ENCODE measurements at places on chromosomes 16 and 17.

DNA sequence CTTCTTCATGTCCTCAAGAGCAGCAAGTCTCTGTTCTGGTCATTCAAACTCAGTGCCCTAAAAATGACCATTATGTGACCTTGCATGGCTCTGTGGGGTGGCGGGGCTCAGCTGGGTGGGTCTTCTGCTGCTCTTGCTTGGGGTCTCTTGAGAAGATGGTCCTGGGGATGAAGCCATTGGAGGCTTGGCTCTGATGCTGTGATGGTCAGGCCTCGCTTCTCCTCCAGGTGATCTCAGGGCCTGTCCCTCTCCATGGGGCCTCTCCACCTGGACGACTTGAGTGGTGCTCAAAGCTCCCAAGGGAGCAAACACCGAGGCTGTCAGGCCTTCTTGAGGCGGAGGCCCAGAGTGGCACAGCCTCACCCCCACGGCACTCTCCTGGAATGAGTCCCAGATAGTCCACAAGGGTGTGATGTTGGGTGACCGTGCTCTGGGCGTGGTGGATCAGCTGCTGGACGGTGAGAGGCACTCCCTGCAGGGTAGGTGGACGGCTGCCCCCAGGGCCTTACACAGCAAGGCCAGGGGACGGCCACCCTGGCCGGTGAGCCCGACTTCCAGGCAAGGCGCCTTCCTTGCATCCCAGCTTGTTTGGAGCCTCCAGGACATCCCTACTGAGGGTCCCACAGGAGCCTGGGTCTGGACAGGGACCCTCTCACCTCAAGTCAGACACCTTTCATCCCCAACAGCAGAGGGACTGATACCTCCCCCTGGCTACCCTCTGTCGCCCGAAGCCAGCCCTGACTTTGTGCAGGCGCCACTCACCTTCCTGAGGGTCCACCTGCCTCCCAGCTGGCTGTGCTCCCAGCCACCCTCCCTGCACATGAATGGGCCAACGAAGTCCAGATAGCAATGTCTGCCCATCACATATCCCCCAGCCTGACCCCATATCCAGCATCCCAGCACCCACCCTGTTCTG is 48.7 kb downstream of the USP22 start:
- no peak for DNase-seq

- DNase-seq = no peak
Observed at GRCh38 chr16:3793161-3793576, 75.8 kb upstream of the TRAP1 start.

DNA sequence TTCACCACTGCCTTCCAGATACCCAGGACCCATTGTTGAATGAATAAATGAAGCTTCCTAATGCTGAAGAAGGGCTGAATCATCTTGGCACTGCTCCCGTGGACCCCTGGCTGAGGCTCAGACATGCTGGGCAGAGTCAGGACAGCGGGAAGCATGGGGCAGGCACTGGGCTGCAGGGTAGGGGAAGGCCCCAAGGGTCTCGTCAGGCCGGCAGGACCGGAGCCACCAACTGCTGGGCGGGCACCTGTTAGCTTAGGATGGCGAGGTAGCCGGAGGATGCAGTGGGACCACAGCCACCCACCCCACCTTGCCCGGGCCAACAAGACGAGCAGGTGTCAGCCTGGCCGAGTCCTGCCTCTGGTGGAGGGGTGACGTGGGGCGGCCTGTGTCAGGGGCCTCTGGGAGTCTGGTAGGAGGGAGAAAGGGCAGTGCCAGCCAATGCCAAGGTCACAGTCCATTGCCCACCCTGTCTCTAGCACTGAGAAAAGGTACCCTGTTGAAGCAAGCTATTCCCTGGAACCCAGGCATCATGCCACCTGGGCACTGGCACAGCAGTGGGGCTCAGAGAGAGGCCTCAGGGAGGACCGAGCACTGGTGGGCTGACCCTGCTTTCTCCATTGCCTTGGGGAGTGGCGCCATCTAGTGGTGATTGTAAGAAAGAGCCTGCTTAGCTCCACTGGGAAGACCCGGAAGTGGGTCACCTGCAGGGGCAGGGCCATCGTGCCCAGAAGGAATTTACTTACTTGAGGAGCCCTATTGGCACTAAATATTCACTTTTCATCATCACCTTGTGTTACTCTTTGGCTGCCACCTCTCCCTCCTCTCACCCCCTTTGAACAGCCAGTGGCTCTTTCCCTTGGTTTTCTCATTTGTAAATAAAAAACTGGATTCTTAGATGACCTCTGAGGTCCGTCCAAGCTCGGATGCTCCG is 3.0 kb upstream of the DLX3 start:
- DNase-seq = peak; percentile 66

DNA sequence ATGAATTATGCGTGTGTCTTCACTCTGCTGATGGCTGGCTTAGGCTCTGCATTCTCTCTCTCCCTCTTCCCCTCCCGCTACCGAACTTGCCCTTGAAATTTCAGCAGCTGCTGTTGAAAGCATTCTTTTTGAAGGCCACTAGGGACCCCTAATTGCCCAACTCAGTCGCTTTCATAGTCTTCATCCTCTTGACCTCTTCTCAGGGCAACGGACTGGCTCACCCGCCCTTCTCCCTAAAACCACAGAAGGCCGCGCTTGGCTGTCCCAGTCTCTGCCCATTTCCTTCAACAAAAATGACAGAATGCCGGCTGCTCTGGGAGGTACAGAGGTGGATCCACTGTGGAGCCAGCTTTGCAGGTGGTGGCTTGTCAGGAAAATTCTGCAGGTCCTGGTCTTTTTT is 21.0 kb upstream of the FMNL1 start:
- DNase-seq = no peak

DNA sequence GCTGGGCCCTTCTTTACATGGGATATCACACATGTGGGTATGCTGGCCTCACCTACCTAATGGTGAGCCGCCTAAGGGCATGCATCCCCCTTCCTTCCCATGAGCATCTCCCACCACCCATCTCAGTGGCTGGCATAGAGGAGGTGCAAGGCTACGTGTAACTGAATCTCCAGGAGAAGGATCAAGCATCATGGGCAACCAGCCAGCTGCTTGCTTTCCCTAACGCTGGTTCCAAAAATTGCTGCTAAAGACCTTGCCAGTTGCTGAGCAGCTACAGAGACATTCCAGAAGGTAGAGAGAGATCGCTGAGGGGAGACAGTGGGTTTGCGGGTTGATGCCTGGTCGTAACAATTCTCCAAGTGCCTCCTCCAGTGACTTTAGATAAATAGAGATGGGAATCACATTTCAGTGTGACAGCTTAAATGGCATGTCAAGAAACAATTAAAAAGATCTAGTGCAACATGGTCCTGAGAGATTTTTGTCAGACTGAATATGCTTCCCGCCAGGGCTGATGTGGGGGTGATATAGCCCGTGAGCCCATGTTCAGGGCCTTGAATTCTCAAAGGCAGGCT is 378.4 kb upstream of the CDH5 start:
- no peak for DNase-seq

DNA sequence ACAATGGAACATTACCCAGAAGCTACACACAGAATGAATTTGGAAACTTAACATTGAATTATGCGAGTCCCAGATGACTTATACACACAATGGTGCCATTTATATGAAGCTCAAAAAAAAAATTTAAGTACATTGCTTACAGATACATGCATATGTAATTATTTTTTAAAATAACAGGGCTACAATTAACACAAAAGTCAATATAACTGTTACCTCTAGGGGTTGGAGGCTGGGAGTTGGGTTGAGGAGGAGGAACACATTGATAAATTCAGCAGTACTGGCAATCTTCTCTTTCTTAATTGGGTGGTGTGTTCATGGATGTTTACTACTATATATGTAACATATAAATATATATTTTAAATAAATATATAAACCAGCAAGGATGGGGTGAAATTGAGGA is 1.1 kb downstream of the ZNF23 start:
- no peak for DNase-seq

DNA sequence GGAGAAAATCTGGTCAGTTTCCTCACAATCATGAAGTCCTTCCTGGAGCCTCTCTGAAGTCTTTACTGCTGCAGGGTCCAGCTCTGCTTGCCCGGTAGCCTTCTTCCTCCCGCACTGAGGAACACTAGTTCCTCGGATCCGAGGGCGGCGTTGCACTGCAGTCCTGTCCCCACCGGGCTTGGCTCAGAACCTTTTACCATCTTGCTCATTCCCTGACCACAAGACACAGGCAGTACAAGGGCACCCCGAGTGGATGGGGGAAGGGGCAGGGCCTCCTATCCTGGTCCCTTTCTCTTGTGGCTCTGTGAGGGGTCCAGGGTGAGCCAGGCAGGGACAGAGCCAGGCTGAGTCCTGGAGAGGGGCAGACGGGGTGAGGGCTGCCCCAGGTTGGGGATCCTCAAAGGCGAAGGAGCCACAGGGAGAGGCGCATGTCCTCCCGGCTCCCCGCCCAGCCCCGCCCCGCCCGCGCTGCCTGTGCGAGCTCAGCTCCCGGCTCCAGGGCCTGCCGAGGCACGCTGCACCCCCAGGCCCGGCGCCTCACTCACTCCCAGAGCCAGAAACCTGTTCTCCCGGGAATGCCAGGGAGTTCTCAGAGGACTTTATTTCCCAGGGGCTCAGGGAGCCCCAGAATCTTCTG is 1.5 kb downstream of the FOXN1 start:
- no peak for DNase-seq

DNA sequence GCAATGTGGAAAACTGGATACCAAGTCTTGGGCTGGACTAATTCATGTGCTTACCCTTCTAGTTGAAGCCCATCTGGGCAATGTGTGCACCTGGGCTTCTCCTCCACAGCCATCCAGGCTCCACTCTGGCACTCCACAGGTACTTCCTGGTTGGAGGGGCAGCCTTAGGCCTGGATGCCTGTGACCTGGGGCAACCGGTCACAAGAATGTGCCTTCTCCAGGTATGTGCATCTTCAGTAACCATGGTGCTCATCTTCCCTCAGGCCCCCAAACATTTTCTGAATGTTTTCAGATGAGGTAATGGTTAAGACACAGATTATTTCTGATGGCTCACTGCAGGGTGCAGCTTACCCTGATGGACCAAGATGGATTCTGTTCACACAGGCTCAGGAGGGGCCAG is 11.1 kb downstream of the C16orf86 start:
- no peak for DNase-seq

GRCh38 chr16:81366316-81366932 is 51.7 kb downstream of the GAN start:
- DNase-seq = peak; percentile 53

GRCh38 chr17:59617156-59617732 is 2.5 kb upstream of the CLTC start:
- no peak for DNase-seq

GRCh38 chr16:81280393-81280792 is 34.4 kb upstream of the GAN start:
- DNase-seq = no peak

- DNase-seq = no peak
Observed at GRCh38 chr17:51231999-51232398, 27.9 kb downstream of the MBTD1 start.

GRCh38 chr17:27984404-27984803 is 58.1 kb upstream of the NLK start:
- no peak for DNase-seq

GRCh38 chr17:82440469-82440981 is 10.0 kb downstream of the CYBC1 start:
- no peak for DNase-seq

GRCh38 chr17:81547614-81547982 is 4.6 kb downstream of the FAAP100 start:
- DNase-seq = no peak

DNA sequence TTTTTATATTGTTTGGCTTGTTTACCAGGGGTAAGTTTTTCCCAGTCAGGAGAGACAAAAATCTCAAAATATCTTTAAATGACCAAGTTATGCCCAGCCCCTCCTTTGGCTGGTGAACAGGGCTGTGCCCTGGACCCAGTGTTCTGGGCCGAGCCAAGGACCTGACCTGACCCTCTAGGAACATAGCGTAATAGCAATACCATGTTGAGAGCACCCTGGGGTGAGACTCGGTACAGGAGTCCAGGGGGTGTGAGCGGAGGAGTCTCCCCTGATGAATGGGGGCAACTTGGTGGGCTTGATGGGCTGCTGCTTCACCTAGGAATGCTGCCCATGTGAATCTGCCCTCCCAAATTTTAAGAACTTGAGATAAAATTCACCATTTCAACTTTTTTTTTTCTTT is 47.4 kb downstream of the B9D1 start:
- no peak for DNase-seq

- DNase-seq = no peak
Observed at GRCh38 chr16:3946604-3947180, 66.2 kb upstream of the CREBBP start.

DNA sequence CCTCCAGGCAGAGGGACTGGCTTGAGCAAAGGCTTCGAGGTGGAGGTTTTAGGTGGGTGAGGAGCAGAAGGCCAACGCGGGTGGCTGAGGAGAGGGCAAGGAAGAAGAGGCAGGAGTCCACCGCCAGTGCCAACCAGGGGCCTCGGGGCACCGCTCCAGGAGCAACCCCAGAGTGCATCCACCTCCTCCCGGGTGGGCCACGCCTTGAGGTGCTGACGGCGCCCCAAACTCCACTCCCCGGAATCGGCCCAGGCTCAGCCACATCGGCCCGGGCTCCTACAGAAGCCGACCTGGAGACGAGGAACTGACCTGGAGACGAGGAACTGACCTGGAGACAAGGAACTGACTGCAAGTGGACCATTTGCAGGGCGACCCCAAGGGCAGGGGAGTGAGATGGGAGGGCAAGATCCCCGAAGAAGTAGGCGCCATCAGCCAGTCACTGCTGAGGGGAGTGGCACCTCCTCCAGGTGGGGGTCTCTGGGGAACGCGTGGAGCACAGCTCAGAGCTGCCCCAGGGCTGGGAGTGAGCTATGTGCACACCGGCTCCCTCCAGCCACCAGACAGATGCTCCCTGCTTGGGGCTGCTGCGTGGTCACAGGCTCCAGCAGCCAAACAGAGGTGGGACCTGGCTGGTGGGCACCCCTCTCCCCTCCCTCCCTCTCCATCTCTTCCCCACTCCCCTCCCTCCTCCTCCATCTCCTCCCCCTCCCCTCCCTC is 29.2 kb upstream of the CBFA2T3 start:
- DNase-seq = no peak

GRCh38 chr17:12731839-12732238 is 57.5 kb upstream of the ARHGAP44 start:
- no peak for DNase-seq

GRCh38 chr16:82063456-82064082 is 28.5 kb downstream of the HSD17B2 start:
- no peak for DNase-seq

GRCh38 chr17:20153231-20153630 is 144.1 kb downstream of the SPECC1 start:
- DNase-seq = no peak

- no peak for DNase-seq
Observed at GRCh38 chr16:19446300-19446846, 28.7 kb downstream of the TMC5 start.

GRCh38 chr16:25033852-25034251 is 18.7 kb upstream of the ARHGAP17 start:
- DNase-seq = no peak

- DNase-seq = no peak
Observed at GRCh38 chr16:68512183-68512582, 26.9 kb upstream of the ZFP90 start.
